ENCODE measurements at places on chromosomes 16 and 17. TPM values are rescaled to one million over a fixed set of nuclear protein-coding genes. Genes with fewer than 3 reads are reported as not detected.

DNA sequence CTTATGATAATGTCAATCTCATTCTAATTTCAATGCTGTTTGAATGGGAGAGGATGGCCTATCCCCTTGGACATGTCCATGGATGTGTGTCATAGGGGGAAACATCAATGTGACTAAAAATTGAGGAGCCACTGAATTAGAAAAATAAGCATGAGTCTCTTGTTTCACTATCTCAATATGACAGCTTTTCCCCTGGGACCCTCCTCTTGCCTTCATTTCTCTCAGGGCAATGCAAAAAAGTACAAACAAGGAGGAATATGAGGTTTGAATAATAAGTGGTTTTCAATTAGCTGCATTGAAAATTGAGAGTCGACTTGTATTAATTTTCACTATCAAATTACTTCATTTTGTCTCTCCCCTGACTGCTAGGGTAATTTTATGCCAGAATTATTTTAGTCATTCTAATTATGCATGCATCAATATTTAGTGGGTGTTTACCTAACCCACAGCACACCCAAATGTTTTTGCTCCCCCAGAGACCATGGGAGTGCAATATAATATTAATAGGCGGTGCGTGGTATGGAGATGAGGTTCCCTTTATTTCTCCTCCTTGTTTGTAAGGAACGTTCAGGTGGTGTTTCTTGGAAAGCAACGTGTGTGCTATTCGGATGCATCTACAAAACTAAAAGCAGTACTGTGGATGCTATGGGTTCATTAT is 6.8 kb upstream of the SDR42E1 start:
- no peak for DNase-seq
- no peak overlapping the region for H3K4me3 ChIP-seq
- H3K27ac ChIP-seq = no peak overlapping the region
- H3K36me3 ChIP-seq = no peaks in the 10 kb centered on the region

- H3K36me3 ChIP-seq = peaks cover 15% of the 10 kb centered on the region
- peaks cover 3% of the 10 kb centered on the region for H3K4me1 ChIP-seq
- DNase-seq = no peak
Measured at GRCh38 chr16:88613293-88613692, 25.1 kb upstream of the IL17C start.

- no peaks in the 10 kb centered on the region for H3K36me3 ChIP-seq
- no peak overlapping the region for H3K4me3 ChIP-seq
- no peak for DNase-seq
Measured at GRCh38 chr16:83136419-83136818, 509.6 kb downstream of the CDH13 start.

The RHBDL1 gene
- 5.4 TPM for total RNA-seq

The PIRT gene
- not detected for total RNA-seq

DNA sequence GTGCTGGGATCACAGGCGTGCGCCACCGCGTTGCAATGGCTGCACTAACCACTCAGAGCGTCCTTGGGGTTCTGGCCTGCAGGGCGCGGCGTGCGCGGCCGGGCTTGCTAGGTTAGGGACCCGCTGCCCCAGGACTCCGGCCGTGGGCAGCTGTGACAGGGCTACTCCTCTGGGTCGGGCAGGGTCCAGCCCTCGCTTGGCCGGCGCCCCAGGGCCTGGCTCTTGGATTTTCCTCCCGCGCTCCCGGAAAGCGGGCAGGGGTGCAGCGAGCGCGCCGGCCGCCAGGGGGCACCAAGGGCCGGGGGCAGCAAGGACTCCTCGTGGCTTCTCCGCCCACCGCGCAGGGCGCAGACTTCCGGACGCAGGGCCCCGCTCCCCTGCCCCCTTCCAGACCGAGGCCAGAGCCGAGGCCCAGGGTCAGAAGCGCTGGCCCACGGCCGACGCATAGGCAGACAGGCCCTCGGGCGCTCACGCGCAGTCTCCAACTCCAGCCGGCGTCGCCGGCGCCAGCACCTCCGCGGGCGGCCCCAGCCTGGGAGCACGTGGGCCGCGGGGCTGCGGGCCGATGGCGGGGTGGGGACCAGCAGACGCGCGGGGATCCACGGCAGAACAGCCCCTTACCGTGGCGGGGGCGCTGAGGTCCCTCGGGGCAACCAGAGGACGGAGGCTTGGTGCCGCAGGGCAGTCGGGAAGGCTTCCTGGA is 355 bp downstream of the TLE7 start:
- DNase-seq = no peak
- H3K36me3 ChIP-seq = no peaks in the 10 kb centered on the region
- H3K4me3 ChIP-seq = no peak overlapping the region

GRCh38 chr17:65109990-65110680 is 27.0 kb upstream of the RGS9 start:
- H3K27me3 ChIP-seq = peaks cover 3% of the 10 kb centered on the region
- peaks cover 30% of the 10 kb centered on the region for H3K4me1 ChIP-seq
- no peak for DNase-seq
- H3K4me3 ChIP-seq = no peak overlapping the region
- H3K27ac ChIP-seq = no peak overlapping the region

Data from osteocyte (in vitro differentiated cells).